ENCODE measurements at places on chromosomes 12 and 14.
A peak's percentile ranks its signal among the peaks of the same experiment; 100 is the strongest.

- peak; percentile 33 for DNase-seq
Observed at GRCh38 chr14:58663494-58664111, 25.8 kb downstream of the DACT1 start.

DNA sequence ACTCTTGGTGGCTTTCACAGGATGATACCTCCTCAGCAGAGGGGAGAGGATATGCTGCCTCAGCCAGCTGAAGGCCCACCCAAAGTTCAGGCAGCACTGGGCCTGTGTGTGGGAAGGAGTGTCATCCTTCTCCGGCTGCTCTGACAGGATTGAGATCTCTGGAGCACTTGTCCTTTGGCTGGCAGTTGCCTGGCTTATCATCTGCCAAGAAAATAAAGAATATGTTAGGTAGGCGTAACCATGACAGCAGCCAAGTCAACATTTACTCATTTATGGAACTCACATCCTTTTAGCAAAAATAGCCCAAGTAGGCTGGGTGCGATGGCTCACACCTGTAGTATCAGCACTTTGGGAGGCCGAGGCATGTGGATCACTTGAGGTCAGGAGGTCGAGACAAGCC is 68.5 kb downstream of the PPFIBP1 start:
- DNase-seq = peak; percentile 89

- DNase-seq = no peak
Observed at GRCh38 chr14:72521045-72521444, 372.9 kb downstream of the DPF3 start.

DNA sequence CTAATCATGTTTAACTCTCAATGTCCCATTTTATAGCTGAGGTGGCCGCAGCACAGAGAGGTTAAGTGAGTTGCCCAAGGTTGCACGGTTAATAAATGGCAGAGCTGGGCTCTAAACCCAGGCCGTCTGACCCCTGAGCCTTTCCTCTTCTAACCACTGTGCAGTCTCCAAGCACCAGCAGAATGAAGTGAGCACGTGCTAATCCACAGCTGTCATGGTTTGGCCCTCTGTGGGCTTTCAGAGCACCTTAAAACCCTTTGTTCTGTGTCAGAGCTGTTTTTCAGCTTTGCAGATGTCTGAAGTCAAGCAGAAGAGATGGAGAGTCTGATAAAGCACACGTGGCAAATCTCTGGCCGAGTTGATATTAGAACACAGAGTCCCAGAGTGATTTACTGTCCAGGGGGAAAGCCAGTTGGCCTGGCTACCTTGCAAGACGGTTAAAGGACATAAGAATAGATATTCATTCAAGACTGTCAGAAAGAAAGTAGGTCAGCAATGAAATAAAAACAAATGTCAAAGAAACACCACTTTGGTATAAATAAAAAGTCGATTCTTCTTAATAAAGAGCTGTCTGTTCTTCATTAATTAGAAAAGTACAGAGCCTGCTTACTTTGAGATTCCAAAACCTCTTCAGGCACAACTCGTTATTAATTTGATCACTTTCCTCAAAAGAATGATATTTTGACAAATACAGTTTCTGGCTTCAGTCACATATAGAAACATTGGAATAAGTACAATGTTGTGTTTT is 107.3 kb downstream of the CRADD start:
- peak; percentile 37 for DNase-seq

DNA sequence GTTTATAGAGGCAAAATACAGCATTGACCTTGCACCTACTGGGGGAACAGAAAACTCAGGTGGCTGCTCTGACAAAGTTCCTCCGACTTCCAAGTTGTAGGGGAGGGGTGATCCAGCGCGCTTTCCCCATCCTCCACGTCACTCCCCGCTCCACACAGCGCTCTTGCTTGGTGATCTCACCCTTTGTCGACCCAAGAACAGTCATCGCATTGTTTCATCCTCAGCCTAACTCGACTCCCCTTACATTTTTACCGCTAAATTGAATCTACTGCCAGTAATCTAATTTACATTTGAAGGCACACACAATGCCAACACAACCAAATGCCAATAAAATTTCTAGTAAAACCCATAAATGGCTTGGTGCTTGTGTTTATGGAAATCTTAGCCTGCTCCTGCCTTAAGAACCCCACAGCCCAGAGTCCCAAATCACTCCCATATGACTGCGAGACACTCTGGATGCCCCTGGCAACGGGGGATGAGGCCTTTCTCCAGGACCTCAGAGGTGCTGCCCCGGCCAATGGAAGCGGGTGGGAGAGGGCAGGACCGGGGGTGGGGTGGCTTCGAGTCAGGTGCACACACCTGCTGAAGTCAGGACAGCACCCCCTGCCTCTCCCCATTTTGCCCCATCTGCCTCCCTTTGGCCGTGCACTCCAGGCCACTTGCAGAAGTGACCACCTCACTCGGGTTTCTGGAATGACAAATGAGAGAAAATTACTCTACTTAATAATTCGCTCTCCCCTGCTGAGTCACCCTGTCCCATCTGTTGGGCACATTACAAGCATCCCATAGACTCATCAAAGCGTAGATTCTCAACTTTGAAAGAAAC is 98.2 kb upstream of the GSC start:
- peak; percentile 58 for DNase-seq
